Stimulated activated CD4-positive, alpha-beta T cell treated with anti-CD3 and anti-CD28 coated beads, TNF-alpha, amount 100 ng/mL, for 4 hours (primary cell): ENCODE measurements at places on chromosomes 2 and 18.

GRCh38 chr2:153474876-153475435, 3.6 kb downstream of the RPRM start:
- no peak for DNase-seq

- DNase-seq, result no peak
These were observed 29.3 kb downstream of the CYP26B1 start for GRCh38 chr2:72118386-72118785.

DNA sequence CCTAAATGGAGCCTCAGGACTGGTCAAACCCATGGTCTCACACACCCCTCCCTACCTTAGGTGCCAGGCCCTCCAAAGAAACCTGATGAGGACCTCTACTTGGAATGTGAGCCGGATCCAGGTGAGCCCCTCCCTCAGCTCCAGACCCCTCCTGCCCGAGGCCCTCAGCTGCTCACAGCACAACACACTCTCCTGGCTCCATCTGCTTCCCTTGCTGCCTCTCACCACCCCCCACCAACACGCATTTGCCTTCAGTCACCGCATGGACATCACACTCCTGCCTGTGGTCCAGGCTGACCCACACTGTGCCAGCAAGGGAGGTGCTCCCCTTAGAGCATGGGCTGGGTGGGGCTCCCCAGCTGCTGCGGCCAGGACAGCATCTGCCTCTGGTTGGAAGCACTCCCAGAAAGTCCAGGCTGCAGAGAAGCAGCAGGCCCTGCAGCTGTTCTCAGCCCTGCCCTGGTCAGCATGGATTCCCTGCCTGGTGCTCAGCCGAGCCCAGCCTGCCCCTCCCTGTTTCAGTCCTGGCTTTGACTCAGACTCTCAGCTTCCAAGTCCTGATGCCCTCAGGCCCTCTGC, 15.1 kb downstream of the SH2D6 start:
- no peak for DNase-seq

GRCh38 chr2:202965810-202966460, 48.7 kb upstream of the NBEAL1 start:
- no peak for DNase-seq

DNA sequence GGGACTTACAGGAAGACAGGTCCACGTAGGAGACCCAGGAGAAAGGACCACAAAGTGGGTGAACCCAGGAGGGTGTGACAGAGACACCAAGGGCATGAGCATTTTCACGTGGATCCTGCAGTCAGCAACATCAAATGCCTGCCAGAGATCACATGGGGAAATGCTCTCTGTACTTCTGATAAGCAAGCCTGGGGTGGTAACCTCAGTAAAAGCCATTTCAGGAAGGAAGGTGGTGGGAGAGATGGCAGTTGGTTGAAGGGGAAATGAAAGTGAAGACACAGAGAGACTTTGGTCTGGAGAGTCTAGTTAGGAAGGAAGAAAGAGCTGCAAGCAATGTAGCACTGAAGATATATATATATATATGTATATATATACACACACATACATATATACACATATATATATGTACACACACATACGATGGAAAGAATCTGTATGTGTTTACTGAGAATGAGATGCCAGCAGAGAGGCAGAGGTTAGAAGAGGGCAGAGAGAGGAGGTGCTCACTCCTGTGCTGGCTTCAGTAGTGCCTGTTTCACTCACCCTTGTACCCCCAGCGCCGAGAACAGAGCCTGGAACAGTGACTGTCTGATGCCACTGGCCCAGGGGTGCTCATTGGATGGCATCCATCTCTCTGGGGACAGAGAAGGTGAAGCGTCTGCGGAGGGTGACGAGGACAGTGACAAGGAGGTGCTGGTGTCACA, 314.9 kb downstream of the AFF3 start:
- no peak for DNase-seq

- no peak for DNase-seq
These were observed 114.6 kb downstream of the VIT start for GRCh38 chr2:36811071-36811470.

DNA sequence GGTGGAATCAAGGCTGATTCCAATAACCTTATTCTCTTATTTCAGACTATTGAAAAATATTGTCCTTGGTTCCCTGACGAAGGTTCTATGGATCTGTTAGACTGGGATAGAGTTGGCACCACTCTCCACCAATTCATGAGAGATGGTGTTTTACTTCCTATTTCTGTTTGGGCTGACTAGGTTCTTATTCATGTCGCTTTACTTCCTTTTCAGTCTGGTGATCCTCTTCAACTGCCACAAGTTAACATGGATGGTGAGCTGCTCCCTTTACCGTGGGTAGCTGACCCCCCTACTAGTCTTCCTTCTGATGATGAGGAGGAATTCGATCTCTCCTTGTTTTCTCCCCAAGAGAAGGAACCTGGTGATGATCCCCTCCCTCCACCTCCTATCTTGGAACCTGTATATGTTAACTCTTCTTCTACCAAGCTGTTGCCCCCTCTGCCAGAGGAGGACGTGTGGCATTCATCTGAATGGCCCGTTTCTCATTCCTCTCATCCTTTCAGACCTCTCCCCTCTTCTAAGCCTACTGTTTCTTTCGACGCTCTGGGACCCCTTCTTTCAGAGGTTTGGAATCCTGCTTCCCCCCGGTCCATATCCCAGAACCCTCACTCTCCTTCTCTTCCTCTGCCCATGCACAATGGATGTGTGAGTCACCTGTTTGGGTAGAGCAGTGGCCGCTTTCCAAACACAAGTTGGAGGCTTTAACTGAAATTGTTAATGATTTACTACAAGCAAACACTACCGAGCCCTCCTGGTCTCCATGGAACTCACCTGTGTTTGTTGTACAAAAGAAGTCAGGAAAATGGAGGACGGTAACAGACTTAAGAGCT, 13.5 kb upstream of the CNOT11 start:
- DNase-seq, result no peak

DNA sequence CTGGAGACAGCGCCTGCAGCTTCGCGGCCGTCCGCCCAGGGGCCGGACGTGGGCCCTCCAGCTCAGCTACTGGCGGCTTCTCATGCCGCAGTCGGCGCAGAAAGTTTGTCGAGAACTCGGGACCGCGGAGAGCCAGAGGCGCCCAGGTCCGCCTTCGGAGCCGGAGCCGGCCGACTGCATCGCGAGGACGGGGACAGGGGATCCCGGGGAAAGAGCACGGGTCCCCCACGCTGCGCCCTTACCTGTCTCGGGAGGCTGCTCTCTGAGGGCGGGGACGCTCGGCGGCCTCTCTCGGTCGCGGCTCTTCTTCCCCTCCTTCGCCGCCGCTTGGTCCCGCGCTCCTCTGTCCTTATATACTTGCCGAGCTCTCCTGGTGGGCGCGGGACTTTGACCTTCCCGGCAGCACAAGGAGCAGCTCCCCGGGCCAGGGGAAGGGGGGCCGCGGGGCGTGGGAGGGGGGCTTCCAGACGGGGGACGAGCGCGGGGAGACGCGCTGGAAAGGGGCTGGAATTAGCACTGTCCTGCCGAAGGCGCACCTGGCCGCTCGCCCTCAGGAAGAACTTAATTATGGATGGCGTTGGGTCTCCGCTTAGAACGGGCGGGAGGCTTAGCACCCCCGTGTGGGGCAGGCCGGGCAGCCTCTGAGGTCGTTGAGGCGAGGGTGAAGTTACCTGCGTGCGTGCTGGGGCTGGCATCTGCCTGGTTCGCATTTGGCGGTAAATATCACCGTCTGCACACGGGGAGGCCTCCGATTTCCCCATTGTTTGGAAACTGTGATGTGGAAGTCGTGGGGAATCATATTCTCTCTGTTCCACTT, at the start of gene POMC:
Gene POMC (minus strand): TSS at position 325 of the 817 bp plus-strand sequence. CDS start 3,808 bp downstream, outside the sequence.
- DNase-seq, result peak; percentile 8

DNA sequence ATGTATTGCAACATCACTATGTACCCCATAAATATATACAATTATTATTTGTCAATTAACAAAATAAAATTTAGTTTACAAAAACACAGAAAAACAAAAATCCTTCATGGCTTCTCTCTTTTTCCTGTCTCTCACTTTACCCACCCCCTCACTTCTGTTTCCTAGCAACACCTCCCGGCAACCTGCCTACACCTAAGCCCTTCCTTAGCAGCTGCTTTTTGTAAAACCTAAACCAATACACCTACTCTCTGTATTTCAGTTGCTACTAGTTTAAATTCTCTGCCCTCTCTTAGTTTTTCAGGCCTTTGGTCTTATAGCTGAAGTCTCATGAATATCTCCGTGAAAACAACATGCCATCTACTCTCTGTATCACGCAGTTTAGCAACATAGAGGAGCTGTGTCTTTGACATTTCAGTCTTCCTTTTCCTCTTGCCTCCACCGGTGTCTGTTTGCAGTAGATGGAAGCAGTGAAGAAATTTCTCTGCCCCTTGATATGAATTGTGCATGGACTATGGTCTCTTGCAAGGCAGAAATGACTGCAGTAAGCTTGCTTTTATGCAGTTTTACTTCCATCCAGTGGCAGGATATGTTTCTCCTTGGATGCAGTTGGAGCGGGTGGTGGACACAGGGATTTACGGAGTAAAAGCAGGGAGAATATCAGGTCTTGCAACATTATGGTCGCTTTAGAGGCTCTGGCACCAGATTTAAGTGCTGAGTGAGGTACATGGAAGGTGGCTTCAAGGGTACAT, 42.0 kb upstream of the ZDBF2 start:
- DNase-seq, result no peak

- no peak for DNase-seq
These were observed 169.9 kb downstream of the BCL11A start for GRCh38 chr2:60383401-60384143.

DNA sequence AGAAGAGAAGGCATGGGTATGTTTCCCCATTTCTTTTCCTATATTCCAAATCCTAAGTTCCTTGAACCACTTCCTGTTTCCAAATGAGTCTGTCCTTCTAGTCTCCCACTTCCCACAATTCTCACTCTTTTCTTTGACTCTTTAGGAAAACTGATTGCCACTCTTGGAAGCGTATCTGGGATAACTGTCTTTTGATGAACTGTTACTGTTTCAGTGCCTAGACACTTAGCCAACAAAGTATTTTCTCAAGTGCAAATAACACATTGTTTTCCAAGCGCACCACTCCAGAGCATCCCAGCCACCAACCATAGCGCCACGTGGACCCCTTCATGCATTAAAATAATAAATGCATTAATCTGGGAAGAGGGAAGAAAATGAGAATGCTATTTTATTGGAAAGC, 342.8 kb downstream of the MTX2 start:
- DNase-seq, result no peak

DNA sequence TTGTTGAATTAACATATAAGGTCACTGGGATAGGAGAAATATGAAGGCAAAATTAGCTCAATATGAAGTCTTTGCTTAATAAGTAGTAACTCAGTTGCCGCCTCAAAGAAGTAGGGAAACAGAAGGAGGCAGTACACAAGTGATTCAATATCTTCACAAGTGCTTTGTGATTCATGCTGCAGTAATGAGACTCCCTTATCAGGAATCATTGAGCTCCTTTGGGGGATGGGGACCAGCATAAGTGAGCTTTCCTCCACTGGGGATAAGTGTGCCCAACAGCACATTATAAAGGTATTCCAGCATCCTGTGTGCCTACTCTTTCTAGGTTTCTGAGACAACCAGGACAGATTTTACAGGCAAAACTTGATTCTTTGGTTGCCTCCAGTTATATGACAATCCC, 323.4 kb upstream of the UBE2E3 start:
- DNase-seq, result no peak

DNA sequence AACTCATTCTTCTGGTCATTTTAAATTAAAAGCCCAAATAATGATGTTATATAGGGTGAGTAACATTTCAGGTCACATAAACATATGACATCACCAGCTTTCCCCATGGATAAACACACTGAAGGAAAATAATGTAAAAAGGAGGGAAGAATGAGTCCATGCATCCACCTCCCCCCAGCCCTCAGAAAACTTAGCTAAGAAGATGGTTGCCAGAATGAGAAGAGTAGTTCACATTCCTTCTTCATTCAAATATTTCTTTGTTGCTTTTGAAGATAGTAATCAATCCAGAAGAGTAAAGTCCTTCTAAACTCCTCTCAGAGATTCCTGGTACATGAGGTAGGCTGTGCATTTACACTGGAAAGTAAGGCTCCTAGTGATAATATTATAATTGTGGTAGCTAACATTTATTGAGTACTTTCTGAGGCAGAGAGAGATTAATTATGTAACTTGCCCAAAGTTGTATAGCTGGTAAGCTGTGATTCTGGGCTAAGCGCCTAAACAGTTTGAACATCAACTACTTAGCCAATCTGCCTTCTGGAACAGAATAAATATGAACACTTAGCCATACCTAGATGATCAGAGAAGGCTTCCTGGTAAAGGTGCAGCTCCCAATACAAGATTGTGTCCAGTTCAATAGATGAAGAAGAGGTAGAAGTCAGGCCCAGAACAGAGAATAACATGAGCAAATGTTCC, 256.7 kb upstream of the FN1 start:
- no peak for DNase-seq

DNA sequence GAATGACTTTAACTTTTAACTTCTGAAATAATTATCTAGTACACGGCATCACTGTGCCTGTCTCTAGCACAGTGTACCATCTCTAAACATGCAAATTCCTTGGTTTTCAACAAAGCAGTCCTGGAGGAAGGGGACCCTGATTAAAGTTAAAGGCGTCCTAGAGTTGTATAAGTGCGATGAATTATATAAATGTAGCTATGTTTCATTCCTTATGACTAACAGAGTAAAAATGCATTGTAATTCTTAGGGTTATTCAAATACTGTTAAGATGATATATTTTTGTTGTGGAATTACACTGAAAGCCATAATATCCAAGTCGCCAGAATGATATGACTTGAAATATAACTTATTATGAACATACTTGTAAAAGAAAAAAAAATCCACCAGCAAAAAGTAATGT, 544.9 kb upstream of the LINC00305 start:
- DNase-seq, result no peak

DNA sequence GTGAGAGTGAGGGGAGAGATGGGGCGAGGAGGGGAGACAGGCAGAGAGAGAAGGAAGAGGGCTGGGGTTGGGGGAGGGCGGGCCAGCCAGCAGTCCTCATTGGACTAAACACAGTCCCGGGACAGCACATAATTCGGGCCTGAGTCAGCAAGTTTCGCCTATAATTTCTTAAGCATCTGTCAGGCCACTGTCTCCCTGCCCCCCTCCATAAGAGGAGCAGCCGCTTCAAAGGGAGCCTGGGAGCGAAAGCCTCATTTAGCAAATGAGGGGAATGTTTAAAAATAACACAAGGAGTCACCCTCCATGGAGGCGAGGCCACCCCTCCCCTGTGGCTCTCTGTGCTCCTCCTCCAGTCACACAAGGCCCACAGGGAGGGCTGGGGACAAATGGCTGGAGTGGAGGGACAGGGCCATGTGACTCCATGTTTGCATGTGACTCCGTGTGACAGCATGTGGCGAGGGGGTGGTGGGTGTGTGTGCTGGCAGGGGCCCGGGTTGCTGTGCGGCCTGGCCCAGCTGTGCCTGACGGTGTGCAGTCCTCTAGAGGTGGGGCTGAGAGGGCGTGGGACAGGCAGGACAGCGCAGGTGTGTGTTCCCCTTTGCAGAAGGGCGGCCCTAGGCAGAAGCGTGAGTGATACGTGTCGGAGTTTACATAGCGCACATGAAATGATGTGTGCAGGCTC, 162.4 kb downstream of the CELF4 start:
- DNase-seq, result no peak

GRCh38 chr2:113274432-113274831, 4.3 kb downstream of the PAX8 start:
- DNase-seq, result no peak
